ENCODE measurements at places on chromosomes 2 and 18.
A peak's percentile ranks its signal among the peaks of the same experiment; 100 is the strongest.

- DNase-seq: no peak
Observed at GRCh38 chr2:9539531-9539930, 16.1 kb downstream of the ADAM17 start.

DNA sequence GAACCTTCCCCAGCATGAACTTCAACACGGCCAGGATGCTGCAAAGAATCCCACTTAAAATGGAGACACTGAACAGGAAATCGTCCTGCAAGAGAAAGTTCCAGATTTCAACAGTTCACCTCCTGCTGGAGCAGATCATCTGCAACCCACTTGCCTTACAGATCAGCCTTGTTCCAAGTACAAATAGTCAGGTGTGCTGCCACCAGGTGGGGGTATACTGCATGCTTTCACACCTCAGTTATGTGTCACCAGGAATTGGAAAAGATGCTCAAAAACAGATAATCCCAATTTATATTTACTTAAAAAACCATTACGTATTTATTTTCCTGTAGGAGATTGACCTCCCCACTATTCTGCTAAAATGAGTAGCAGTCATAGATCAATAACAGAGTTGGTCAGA is 212.3 kb downstream of the MGAT5 start:
- no peak for DNase-seq

- no peak for DNase-seq
Observed at GRCh38 chr2:17302281-17302680, 216.0 kb downstream of the RAD51AP2 start.

DNA sequence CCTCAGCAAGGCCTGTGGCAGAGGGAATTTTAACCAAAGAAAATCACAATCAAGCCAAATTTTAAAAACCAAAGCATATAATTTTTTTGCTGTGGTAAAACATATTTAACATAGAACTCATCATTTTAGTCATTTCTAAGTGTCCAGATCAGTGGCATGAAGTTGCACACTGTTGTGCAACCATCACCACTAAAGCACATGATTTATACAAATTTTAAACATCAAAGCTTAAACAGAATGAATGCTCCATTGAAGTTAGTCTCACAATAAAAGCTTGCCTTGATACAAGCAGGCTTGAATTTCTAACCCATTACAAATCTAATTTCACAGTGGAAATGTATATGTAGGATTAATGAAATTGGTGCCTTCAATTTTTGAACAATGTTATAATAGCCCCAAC is 31.2 kb downstream of the FTCDNL1 start:
- DNase-seq: peak; percentile 38

DNA sequence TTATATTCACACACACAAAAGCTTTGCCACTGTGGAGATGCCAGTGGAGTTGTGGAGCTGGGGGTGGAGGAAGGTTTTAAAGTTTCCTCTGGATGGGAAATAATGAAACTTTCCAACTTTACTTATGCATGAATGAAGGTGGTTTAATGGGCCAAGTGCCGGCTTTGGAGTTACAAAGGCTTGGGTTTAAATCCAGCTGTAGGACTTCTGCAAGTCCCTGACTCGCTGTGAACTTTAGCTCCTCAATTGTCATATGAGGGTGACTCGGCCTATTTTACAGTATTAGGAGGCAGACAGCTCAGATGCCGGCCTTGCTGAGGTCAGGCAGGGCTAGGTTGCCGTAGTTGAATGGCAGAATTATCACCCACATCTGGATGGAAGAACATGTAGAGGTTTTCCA is 415.8 kb upstream of the TRIB2 start:
- DNase-seq: no peak

- DNase-seq: no peak
Observed at GRCh38 chr2:186691231-186691630, 2.6 kb upstream of the FAM171B start.

DNA sequence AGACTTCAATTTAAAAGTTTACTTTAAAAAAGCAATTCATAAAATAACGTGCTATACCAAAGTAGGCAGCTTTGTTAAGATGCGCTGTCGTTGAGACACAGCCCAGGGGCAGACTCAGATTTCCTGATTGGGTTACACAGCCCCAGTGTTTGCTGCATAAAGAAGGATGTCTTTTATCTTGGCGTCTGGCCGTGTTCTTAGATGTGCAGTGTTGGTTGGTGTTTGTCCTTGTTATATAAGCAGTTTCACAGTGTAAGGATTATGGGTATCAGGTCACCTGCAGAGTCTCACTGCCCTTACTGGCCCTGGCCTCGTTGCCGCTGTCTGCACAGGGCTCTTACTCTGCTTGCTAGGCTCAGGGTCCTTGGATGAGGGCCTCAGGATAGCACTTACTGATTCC is 108.5 kb downstream of the WDSUB1 start:
- no peak for DNase-seq

DNA sequence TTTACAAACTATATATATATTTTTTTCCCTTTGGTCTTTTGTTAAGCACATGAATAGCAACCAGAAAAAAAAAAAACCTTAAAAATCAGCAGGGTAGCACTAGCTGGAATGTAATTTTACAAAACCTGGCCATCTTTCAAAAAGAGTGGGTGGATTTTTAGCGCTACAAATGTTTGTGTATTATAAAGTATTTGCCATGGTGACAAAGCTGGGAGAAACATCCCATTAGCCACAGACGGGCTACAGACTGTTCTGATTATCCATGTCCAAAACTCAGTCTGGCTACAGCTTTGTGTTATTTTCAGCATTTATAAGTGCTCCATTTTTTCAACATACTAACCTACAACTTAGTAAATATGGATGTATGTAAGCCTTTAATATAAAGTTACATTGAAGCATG is 249.5 kb upstream of the TANK start:
- DNase-seq: peak; percentile 97

- DNase-seq: no peak
Observed at GRCh38 chr18:26004832-26005231, 85.6 kb downstream of the SS18 start.

DNA sequence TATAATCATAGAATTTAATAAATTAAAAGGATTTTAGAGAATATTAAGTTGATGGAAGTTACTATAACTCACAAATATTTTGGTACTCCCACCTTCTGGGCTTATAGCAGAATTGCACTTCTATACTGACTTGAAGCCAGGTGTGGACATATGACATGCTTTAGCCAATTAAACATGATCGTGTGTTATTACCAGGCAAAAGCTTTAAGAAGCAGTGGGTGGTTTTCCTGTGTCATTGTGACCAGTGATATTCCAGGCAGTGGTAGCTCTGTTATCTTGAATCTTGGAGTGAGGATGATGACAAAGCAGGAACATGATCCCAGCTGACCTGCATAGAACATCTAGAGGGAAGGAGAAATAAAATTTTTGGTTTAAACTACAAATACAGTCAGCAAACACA is 370.9 kb upstream of the ZEB2 start:
- DNase-seq: peak; percentile 17

- DNase-seq: no peak
Observed at GRCh38 chr2:238638982-238639628, 208.8 kb upstream of the TWIST2 start.

- no peak for DNase-seq
Observed at GRCh38 chr2:68246396-68246795, 5.9 kb downstream of the PPP3R1 start.

DNA sequence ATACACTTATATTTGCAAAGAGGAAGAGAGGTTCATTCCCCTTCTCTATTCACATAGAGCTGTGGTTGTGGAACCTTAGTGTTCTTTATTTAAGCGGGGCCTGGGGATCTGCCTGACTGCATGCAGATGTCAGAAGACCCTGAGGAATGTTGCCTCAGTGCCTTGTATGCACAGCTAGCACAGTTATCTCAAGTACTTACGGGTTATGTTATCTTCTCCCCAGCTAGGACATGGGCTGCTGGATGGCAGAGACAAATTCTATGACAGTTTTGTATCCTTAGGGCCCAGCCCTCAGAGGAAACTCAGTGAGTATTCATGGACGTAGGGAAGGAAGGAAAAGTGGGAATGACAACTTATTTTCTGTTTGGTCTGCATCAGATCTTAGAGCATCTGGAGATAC is 37.7 kb upstream of the RTN4 start:
- no peak for DNase-seq

- no peak for DNase-seq
Observed at GRCh38 chr18:69447886-69448285, 47.2 kb downstream of the DOK6 start.

DNA sequence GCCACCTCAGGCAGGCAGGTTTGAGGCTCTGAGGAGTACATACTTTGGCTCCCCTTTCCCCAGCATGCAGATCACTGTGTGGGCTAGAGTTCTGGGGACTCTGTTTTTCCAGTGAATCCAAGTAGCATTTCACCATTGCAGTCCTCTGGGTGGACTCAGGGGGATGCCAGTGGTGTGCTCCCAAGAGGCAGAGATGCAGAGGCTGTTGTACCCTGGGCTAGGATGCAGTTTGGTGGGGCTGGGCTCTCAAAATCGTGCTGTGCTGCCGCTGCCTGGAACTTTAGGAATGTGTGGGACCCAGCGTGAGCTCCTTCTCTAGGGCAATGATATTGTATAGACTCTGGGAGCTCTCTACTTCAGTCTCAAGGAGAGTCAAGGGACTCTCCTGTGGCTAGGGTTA is 104.9 kb downstream of the MYO3B start:
- DNase-seq: no peak

GRCh38 chr2:216139884-216140283 is 30.7 kb downstream of the XRCC5 start:
- no peak for DNase-seq

DNA sequence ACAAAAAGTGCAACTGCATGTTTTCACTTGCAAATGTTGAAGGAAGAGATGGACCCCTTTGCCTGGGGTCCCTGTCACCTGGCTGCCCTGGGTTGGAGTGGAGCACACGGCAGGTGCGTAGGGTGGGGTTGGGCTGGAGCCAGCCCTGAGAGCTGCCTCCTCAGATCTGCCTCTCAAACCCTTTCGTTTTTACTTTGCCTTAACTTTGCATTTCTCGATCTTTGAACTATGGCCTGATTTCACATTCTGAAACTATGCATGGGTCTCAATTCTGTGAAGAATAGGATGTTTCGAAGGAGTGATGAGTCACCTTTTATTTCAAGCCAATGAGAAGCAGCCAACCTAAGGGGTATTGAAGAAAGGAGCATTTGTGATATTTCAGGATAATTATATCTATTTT is 132.8 kb downstream of the ACOXL start:
- no peak for DNase-seq

DNA sequence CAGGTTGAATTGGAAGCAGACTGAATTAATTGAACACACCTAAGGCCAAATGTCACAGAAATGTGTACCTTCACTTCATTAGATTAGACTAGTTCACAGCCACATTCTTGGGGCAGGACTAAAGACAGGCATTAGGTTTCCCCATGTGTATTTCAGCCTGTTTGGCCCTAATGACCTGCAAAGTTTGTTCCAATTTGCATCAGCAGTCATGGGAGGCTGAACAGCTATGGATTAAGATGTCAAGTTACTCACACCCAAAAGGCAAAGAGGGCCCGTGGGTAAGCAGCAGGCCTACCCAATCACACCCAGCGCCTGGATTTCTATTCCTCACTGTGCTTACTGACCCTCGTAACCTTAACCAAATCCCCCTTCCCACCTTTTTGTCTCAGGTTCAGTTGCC is 99.6 kb upstream of the RIOK3 start:
- DNase-seq: no peak

DNA sequence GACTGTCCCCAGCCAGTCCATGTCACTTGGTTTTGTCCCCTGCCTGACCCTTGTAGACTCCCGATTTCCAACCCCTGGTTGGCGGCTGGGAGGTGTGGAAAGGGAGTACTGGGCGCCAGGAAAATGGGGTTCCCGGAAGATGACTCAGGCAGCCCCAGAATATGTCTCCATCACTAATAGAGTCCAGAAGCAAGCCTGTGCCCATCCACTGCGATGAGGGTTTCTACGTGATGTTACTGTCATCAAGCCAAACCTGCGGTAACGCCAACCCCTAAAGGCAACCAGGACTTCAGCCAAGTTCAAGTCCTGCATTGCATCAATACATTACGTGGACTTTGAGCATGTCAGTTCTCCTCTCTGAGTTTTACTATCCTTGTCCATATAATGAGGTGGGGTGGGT is 62.0 kb upstream of the TAF1B start:
- DNase-seq: peak; percentile 31

DNA sequence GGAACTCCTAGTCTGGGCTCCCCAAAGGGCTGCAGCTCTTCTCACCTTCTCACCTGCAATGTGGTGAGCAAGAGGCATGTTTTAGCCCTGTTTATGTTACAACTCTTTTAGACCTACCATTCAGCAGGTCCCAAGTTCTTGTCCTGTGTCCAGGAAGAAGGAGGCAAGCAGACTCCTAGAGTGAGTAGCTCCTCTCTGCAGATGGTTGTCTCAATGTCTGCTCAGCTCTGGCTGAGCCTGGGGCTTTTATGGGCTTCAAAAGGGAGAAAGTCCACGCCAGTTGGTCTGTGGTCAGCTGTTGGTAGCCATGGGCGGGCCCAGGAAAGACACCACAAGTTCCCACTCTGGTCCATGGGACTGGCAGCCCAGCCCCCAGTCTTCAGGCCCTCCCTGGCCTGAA is 148.1 kb upstream of the HS6ST1 start:
- DNase-seq: no peak

DNA sequence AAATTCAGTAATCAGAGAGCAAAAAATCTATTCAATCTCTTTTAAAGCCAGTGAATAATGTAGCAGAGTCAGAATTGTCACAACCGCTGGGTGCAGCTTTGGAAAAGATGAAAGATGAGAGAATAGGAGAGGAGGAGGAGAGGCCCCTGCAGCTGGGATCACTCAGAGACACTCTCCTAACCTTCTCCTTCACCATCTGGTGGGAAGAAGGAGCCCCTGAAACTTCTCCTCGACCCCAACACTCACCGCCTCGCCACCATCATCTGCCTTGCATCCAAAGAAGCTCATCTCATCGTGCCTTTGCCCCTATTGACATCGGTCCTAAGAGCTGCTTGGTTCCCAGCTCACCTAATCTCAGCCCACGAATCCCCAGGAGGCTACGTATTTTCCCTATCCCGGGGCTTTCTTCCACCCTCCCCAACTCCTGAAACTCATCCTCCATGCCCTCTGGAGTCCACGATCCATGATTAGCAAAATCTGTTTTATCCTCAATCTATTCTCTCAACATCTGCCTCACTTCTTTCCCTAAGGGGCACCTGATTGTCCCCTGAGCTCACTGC is 58.5 kb downstream of the PKDCC start:
- no peak for DNase-seq
